Putamen (tissue), 1 donor: ENCODE measurements at places on chromosomes 4 and X.

- DNase-seq, result no peak
These were observed 13.6 kb downstream of the PDCL2 start for GRCh38 chr4:55578341-55579010.

DNA sequence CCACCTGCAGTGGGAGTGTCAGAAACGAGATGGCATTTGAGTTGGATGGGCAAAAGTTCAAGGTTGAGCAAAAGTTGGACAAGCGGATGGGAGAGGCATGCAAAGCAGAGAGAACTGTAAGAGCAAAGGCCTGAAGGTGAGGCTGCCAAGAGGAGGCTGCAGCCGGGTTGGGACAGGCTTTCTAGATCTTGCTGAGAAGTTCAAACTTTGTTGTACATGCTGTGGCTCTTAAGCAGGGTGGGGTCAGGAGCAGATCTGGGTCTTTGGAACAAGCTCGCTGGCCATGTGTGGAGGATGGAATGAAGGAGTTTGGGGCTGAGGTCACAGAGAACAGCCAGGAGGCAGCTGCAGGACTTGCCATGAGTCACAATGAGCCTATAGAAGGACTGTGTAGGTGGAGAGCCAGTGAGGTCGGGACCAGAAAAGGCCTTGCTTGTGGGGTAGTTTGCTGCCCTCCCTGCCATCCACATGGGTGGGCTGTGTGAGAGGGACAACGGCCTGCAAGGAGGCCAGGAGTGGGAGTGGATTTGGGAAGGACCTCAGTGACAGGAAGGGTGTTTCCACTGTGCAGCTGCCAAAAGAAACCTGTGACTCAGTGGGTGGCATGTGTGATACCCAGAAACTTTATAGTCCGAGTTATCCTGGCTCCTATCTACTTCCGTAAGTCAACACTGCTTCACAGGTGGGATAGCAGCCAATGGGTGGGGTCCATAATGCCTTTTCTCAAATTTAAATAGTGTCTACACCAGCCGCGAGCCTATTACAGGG is 210.4 kb downstream of the MID1IP1 start:
- no peak for DNase-seq

- no peak for DNase-seq
These were observed 129.6 kb upstream of the QRFPR start for GRCh38 chr4:121510341-121510874.

DNA sequence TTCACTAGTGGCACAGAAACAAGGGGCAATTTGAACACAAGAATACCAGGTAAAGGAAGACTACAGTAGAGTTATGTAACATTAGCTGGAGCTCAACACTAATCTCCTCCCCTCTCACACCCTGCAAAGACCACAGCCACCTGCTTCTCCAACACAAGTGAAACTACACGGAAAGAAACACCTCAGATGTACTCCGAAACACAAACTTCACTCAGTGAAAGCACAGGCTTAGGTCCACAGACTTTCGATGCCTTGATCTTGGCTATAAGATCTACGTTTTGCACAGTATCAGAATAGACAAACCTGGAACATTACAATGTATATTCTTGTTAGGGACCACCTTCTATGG is 7.6 kb downstream of the ACSL1 start:
- no peak for DNase-seq

GRCh38 chr4:45094684-45095083 is 368.3 kb upstream of the GNPDA2 start:
- no peak for DNase-seq

- DNase-seq, result peak; percentile 76
These were observed at the start of gene SHROOM4 for GRCh38 chrX:50813843-50814661. Gene SHROOM4, minus strand, starts transcription at chrX:50814194. Its CDS starts 176 bp downstream, at chrX:50814018.

GRCh38 chr4:128600996-128601871 is 208.3 kb upstream of the JADE1 start:
- peak; percentile 11 for DNase-seq

DNA sequence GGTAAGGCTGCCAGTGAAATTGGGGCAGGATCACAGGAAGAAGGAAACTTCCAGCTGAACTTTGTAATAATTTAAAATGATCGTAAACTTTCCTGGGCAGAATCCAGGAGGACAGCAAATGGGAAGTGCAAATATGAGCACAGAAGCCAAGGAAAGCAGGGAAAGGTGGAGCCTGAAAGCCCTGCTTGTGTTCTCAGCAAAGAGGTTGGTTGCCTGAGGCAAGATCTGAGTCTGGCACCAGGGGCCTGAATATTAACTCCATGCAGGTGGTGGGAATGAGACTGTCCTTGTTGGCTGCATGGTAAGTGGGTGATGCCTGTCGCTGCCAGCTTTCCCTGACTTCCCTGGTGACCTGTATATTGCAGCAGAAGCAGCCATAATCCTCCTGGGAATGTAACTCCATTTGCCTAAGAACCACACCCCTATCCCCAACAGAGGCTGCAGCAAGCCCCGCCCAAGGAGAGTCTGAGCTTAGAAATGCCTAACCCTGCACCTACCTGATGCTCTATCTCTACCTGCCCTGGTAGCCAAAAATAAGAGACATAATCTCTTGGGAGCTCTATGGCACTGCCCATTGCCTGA is 132.0 kb upstream of the HDX start:
- DNase-seq, result no peak

DNA sequence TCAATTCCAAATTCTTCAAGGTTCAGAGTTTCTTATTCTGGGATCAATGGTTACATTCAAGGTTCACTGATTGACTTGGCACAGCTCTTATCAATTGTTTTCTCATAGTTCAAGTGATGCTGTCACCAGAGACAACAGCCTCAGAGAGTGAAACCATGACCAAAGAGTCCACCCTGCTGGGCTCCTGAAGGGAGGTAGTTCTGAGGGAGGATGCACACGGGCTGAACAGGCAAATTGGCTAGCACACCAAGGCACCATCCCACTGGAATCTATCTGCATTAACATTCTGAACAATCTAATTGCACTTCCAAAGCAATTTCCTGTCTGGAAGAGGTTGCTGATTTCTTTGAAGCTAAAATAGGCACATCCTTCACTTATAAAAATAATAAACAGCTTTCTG is 16.6 kb upstream of the GAB1 start:
- no peak for DNase-seq

DNA sequence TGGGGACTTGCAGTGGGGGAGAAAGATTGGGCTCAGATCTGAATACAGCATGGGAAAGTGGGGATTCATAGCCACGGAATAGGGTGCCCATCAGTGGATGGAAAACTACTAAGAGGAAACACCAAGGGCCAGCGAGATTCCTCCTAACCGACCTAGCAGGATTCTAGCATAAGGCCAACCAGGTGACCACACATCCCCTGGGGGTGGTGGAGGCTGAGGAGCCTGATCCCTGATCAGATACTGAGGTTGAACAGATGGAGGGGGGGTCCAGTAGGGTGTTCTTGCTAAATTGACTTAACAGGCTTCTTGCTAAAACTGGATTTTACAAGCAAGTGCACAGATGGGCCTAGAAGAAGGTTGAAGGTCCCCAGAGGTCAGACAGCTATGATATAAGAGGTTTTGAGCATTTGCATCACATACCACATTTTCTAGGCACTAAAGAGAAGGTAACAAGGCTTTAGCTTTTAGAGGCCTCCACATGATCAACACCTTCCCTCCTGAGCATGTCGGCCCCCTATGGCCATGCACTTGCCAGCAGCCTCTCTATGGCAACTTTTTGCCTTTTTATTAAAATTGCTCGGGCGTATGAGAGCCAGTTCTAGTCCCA is 69.1 kb upstream of the PUDP start:
- no peak for DNase-seq

- DNase-seq, result no peak
These were observed 105.4 kb upstream of the BANK1 start for GRCh38 chr4:101685126-101685525.

GRCh38 chr4:6974138-6974848 is 64.7 kb downstream of the TBC1D14 start:
- DNase-seq, result peak; percentile 83

- no peak for DNase-seq
These were observed 8.2 kb downstream of the GSX2 start for GRCh38 chr4:54107951-54108748.

GRCh38 chr4:173230062-173230461 is 61.5 kb downstream of the GALNT7 start:
- DNase-seq, result no peak

DNA sequence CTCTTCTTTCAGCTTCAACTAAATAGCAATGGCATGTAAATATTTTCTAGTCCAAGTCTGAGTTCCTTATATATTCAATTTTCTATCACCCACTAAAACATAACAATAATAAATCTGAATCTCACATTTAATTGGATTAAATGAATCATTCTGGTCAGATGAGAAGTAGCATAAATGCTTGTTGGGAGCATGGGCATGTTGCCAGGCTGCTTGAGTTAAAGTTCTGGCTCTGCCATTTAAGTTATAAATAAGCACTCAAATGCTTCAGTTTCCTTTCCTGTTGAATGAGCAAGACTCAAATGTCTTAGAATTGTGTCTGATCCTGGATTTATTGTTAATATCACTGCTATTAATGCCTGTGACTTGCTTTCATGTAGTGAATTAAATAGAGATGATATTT is 496.3 kb downstream of the STPG2 start:
- no peak for DNase-seq

DNA sequence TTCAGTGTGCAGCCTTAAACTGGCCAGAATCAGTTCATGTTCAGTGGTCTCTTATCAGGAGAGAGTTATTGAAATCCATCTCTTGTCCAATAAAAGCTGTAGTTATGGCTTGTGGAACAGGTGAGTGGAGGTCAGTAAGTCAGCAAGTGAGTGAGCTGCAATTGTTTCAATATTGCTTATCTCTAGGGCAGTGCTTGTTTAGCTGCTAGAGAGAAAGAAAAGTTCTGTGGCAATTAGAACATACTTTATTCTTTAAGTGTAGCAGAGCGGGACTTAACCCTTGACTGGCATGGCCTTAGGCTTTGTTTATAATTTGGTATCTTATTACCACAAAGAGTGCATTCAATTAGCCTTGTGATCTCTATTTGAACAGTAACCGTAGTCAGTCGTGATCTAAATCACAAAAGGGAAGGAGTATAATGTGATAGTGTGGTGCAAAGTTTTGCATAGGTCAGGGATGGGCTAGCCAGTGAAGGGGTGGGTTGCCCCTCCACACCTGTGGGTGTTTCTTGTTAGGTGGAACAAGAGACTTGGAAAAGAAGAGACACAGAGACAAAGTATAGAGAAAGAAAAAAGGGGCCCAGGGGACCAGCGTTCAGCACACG is 6.9 kb upstream of the ETDC start:
- DNase-seq, result no peak

DNA sequence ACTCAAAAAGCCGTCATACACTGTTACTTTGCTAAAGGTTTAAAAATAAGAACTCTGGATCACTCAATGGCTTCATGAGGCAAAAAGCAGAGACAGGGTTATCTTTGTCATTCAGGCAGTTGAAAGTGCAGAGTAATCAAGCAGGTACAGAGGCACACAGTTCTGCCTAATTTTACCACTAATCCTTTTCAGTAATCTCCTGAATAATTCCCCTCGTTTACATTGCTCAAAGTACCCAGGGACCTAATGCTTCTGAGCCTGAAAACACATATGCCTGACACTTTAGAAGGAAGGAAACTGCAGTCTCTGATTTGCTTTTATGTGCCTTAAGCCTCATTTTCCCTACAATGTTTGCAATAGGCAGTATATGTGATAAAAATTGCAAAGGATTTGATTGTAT is 71.4 kb upstream of the TRAM1L1 start:
- no peak for DNase-seq

GRCh38 chrX:101415180-101416145 is 7.4 kb downstream of the HNRNPH2 start:
- peak; percentile 69 for DNase-seq

- no peak for DNase-seq
These were observed at the start of gene ARHGAP6 for GRCh38 chrX:11665168-11666111. Gene ARHGAP6, minus strand, starts transcription at chrX:11665920. Its CDS starts 1,092 bp downstream, at chrX:11664828.
